ENCODE measurements at places on chromosomes 7 and 10.

DNA sequence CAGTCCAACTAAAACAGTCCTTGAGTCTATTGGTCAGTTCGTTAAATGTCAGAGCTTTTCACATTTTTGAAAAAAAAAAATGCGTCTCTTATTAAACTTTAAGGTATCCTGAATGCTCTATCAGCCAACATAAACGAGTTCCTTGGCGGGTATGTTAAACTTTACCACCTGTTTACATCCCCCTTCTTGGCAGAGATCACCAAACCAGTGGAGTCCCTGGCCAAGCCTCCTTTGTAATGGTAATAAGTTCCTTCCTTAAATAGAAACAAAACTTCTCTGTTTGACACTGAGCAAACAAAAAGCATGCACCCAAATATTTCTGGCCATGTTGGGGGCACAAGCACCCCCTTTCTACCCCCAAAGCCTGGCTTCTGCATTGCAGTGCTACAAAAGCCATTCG lies 3.2 kb downstream of the TRIL start:
- DNase-seq, result no peak

GRCh38 chr7:124701955-124702354 lies 63.6 kb downstream of the GPR37 start:
- no peak for DNase-seq

DNA sequence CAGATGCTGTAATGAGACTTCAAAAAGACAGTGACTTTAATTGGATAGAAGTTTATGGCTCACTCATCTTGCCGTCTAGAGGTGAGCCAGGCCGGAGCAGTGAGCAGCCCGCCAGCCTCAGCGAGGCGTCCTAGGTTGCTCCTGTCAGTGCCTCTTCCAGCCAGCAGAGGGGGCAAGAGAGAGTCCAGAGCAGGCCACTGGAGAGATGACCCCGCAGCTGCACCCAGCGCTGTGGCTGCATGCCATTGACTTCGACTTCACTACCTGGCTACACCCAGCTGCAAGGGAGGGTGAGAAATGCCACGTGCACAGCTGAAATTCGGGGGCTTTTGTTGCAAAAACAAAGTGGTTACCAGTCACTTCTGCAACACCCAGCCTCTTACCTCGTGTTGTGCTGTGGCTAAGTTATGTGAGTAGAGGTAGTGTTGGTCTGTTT lies 26.5 kb downstream of the NUB1 start:
- DNase-seq, result peak; percentile 66

- DNase-seq, result no peak
Measured at GRCh38 chr10:128627811-128628210, 501.6 kb upstream of the MKI67 start.

DNA sequence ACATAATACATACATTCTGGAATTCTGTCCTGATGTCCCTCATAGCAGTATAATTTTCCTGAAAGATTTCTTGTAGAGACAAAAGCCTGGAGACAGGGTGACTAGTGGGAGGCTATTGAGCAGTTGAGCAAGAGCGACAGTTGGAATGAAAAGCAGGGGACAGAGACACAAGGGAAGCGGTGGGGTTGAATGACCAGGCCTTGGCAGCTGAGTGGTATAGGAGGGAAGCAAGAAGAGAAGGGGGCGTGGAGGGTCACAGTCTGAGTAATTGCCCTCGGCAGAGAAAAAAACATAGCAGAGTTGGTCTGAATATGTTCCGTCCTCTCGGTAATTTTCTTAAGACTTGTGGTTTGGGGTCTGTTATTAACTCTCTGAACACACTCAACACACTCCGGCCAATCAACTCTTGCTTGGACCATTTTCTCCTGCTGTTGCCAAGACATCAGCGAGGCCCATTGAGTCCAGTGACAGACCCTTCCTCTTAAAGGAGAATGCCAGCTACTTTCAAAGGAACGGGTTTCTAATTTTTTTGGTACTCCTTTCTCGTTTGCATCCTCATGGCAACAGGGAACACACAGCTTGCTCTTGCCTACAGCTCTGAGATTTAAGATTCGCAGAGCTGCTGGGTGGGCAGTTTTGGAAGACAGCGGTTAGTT lies 5.3 kb upstream of the ACTR3B start:
- no peak for DNase-seq

- DNase-seq, result no peak
Measured at GRCh38 chr7:106870528-106870927, 5.4 kb downstream of the PIK3CG start.

- peak; percentile 85 for DNase-seq
Measured at GRCh38 chr10:110912374-110912773, 6.6 kb downstream of the BBIP1 start.

GRCh38 chr10:54800741-54801421 lies at the start of gene PCDH15:
PCDH15 (minus strand) TSS chr10:54801231; CDS start chr10:54664262, 136,969 bp downstream.
- peak; percentile 42 for DNase-seq

DNA sequence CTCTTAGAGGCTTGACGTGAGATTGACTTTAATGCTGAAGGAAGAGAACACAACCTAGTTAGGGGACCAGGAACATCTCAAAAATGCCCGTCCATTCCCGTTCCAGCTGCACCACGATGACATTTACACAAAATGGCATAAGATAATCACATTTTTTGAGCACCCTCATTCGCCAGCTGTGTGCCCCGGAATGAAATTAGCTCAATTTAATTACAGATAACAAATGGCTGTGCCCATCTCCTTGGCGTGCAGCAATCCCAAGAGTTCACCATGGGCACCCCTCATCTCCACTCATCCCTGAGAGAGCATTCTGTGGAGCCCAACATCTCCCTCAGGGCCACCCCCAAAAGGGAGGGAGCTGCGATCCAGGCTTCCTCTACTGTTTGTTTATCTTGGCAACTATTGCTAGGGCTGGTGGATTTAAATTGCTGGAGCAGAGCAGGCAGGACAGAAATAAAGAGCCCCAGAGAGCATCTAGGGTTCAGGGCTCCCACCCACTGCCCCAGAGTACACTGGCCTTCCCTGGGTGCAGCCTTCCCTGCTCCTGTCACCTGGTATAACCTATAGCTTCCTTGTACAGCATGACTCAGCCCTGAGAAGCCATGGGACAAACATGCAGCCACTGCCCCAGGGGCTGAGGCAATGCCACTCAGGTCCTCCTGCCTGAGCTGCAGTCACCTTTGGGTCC lies 263.5 kb downstream of the ZEB1 start:
- DNase-seq, result peak; percentile 29

DNA sequence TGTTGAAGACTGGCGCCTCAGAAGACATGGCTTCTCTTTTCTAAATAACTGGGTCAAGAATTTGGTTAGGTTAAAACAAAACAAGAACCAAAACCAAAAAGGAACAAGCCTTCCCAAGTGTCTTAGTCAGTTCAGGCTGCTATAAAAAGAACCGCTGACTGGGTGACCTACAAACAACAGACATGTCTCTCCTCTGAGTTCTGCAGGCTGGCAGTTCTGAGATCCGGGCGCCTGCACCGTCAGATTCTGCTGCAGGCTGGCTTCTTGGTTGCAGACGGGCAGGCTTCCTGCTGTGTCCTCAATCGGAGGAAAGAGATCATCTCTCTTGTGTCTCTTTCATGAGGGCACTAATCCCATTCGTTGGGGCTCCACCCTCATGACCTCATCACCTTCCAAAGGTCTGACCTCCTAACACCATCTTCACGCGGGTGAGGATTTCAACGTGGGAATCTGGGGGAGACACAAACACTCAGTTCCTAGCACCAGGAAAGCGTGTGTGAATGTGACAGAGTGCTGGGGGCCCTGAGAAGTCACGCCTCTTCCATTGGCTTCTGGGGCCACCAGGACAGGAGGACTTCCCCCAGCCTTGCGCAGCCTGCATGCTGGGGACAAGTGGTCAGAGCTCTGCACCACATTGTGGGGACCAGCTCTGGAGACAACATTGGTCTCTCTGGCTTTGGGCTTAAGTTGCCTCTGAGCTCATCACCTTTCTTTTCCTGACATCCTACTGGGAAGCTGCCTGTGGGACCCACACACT lies 63.1 kb downstream of the ASB13 start:
- no peak for DNase-seq

- DNase-seq, result peak; percentile 88
Measured at GRCh38 chr10:32692174-32692573, 246.2 kb downstream of the CCDC7 start.

GRCh38 chr10:118543714-118544400 lies 51.6 kb downstream of the PRLHR start:
- peak; percentile 53 for DNase-seq

- DNase-seq, result no peak
Measured at GRCh38 chr7:137981175-137981574, 20.7 kb downstream of the CREB3L2 start.

- DNase-seq, result no peak
Measured at GRCh38 chr7:90886416-90886815, 290.3 kb downstream of the CDK14 start.

- no peak for DNase-seq
Measured at GRCh38 chr7:158830211-158830723, 958 bp upstream of the ESYT2 start.

DNA sequence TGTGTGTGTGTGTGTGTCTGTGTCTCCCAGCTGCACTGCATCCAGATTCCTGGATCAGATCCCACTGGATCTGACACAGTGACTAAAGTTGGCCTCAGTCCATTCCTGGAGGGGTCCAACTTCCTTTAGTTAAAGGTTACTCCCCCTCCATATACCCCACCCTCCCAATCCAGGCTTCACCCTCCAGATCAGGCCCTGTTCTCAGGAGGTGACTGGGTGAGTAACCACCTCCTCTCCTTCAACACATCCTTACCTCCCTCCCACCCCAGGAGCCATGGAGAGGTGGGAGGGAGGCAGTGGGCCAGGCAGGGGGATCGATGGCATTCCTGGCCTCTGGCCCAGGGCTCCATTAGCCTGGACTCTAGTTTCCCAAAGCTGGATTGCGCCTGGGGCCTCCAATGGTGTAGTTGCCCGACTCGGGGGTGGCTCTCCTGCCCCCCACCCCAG lies 11.3 kb downstream of the KCNIP2 start:
- DNase-seq, result no peak
